ENCODE measurements at places on chromosomes 2 and 18. TPM values are rescaled to one million over a fixed set of nuclear protein-coding genes. Genes with fewer than 3 reads are reported as not detected.

The SLC66A3 gene
- total RNA-seq, result 34.5 TPM

The HOXD4 gene
- 7.2 TPM for total RNA-seq

The NTSR2 gene
- total RNA-seq, result not detected

The RGPD3 gene
- 0.20 TPM for total RNA-seq

The SLC30A3 gene
- total RNA-seq, result not detected

The ZBTB7C gene
- total RNA-seq, result 0.12 TPM

The ABI2 gene
- 35.6 TPM for total RNA-seq

The TNS1 gene
- 2.5 TPM for total RNA-seq

The GRB14 gene
- not detected for total RNA-seq

The SOX11 gene
- under 0.01 TPM for total RNA-seq

The CYP27C1 gene
- 3.5 TPM for total RNA-seq
